ENCODE measurements at places on chromosomes 7 and 10. TPM values are rescaled to one million over a fixed set of nuclear protein-coding genes. Genes with fewer than 3 reads are reported as not detected.

ZNF736 gene
- total RNA-seq: 7.9 TPM

TRIM73 gene
- 0.75 TPM for total RNA-seq

VPS37D gene
- 4.0 TPM for total RNA-seq

FAM171A1 gene
- total RNA-seq: 35.8 TPM

CYP2W1 gene
- total RNA-seq: not detected

ITIH5 gene
- total RNA-seq: not detected

FBXL13 gene
- total RNA-seq: 29.6 TPM

GNG11 gene
- 146 TPM for total RNA-seq

BICC1 gene
- total RNA-seq: 0.45 TPM

SPDYE11 gene
- total RNA-seq: not detected

MMD2 gene
- not detected for total RNA-seq

CALHM1 gene
- not detected for total RNA-seq

LRRTM3 gene
- not detected for total RNA-seq

ZWINT gene
- total RNA-seq: 16.9 TPM

TUBAL3 gene
- 0.18 TPM for total RNA-seq

PSMG3 gene
- total RNA-seq: 24.2 TPM

MEOX2 gene
- under 0.01 TPM for total RNA-seq

IQUB gene
- total RNA-seq: 0.36 TPM

CNTNAP2 gene
- total RNA-seq: 0.18 TPM

TTYH3 gene
- 51.1 TPM for total RNA-seq

UNCX gene
- not detected for total RNA-seq

PNLIPRP3 gene
- total RNA-seq: not detected

Measured in endothelial cell of coronary artery (primary cell).